Activated CD8-positive, alpha-beta memory T cell treated with anti-CD3 and anti-CD28 coated beads, Interleukin-2, amount 50 U/mL, for 4 hours (primary cell): ENCODE measurements at places on chromosomes 3 and 15.

DNA sequence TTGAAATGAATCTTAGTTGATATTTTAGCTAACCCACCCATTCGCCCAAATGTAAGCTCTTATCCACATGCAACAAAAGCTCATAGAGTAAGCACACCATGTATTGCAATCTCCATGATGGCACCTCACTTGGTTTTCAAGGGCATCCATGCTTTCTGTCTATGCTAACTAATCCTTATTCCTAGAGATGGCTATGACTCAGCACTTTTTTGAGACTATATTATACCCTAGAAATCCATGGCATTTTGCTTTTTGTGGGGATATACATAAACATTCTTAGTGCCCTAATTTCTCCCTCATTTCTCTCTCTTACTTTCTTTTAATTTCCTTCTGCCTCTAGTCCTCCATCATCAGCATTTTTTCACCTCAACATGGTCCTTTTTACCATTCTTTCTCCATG is 168.5 kb upstream of the STT3B start:
- no peak for DNase-seq

DNA sequence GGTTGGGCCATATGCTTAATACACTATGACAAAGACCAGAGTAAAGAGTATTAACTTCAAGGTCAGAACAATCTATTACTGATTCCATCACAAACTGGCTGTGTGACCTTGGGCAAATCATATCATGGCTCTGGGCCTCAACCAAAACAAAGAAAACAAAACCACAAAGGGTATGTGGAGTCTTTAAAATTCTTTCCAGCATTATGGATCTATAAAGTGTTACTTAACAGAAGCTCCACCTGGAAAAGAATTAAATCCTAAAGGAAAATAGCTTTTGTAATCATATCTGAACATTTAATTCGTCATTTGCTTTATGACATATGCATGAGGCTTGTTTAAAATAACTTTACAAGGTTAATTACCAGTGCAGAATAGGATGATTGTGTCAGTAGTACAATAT is 265.5 kb downstream of the SATB1 start:
- DNase-seq = no peak

DNA sequence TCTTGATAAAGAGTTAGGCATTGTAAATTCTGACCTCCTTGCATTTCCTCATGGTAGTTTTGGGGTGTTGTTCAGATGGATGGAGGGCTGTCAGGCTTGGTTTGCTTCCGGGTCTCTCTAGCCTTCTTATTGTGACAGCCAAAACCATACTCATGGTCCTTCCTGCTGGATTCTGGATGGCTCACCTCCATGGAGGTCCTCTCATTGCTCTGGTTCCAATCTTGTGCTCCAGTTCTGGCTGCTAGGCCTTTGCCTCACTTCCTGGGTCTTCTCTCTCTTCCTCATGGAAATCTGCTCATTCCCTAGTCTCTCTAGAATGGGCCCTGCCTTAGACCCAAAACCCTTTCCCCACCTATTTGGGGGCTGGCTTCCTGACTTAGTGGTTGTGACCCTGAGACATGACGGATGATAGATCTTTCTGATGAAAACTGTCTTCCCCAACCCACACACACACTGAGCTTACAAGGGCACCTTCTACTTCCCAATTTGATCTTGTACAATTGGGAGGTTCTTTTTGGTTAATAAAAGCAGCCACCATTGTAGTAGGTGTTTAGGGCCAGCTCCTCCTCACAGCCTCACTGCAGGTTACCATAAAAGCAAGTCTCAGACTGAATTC is 66.2 kb upstream of the XCR1 start:
- no peak for DNase-seq

- no peak for DNase-seq
Measured at GRCh38 chr15:95326431-95327182, 1003.9 kb upstream of the NR2F2 start.

DNA sequence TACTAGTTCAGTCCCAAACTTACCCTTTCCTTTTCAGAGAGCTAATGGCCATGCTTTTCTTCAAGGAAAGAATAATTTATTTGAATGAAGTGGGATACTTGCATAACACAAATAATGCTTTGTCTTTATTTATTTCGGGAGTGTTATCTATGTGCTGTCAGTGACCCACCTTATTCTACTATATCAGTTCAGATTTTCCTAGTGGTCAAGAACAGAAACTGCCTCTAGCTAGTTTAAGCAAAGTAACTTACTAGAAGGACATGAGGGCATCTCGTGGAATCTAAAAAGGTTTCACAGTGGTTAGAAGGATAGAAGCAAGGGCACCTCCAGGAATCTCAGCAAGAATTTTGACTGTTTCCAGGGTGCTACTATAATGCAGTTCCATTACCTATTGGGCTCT is 3.8 kb upstream of the TIMMDC1 start:
- DNase-seq = no peak

- DNase-seq = no peak
Measured at GRCh38 chr15:34109797-34110663, 8.1 kb downstream of the PGBD4 start.

GRCh38 chr3:15858547-15859506 is 61.0 kb upstream of the ANKRD28 start:
- DNase-seq = peak; percentile 65

- DNase-seq = no peak
Measured at GRCh38 chr15:92205255-92205739, 188.4 kb upstream of the ST8SIA2 start.
